Heart left ventricle (tissue), 16 donors: ENCODE measurements at places on chromosomes 5 and 9.

- no peak for DNase-seq
Measured at GRCh38 chr5:95870105-95870672, 47.7 kb upstream of the GLRX start.

- DNase-seq: no peak
Measured at GRCh38 chr5:12292610-12293204, 388.5 kb upstream of the CTNND2 start.

GRCh38 chr5:128483738-128484137, 54.3 kb downstream of the FBN2 start:
- no peak for DNase-seq

GRCh38 chr5:53359916-53360517, 120.4 kb upstream of the FST start:
- DNase-seq: no peak

GRCh38 chr9:5263351-5264218, 32.4 kb downstream of the INSL4 start:
- no peak for DNase-seq

GRCh38 chr5:139783436-139783965, 12.1 kb upstream of the PSD2 start:
- DNase-seq: no peak

DNA sequence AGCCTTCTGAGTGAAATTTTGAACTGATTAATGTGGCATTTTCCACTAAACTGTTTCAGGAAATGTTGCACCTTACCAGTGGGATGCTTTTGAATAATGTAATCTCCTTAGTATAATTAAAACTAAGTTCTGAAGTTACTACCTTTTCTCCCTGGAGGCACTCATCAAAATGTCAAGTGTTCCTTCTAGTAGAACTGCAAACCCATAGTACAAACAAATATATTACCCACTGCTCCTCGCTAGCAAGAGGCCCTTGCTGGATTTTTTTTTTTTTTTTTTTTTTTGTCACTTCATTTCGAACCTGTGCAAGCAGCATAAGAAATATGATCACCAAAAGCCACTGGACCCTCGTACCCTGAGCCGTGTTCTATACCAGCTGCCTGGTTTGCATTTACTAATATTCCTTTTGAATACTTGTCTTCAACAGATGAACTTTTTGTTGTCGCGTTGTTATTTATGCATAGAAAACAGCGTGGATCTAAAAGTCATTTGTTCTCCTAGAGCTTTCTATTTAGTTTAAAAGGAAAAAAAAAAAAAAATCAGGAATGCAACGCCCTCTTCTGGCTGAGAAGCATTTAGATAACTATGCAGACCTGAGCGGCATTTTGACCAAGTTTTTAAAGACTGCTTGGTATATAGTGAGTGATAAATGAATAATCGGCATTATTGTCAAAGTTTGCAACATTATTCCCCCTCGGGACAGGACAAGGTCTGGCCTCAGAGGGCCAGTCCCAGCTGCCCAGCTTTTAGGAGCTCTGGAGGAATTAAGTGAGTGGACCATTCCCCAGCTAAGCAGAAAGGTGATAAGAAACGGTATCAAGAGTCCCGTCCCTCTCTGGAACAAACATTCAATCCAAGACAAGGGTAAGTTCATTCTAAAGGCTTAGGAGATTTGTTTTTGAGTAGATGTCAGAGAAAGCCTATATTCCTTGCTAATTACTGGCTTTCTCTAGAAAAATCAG, 162.5 kb upstream of the KIF2A start:
- DNase-seq: no peak

- DNase-seq: no peak
Measured at GRCh38 chr5:133969654-133970324, 1.4 kb upstream of the C5orf15 start.

DNA sequence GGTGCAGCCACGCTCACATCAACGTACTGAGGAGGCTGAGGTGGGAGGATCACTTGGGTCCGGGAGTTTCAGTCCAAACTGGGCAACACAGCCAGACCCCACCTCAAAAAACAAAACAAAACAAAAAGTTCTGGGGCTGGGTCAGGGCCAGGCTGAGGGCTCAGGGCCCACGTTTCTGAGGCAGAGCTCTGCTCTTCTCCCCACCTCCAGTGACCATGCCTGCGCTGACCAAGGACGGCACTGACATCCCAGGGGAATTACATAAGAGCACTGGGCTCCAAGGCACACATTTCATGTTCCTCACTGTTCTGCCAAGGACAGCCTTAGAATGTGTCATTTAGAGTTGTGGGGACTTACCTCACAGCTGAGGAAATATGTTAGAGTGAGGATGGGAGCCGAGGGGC, 40.4 kb upstream of the TESK1 start:
- DNase-seq: no peak

DNA sequence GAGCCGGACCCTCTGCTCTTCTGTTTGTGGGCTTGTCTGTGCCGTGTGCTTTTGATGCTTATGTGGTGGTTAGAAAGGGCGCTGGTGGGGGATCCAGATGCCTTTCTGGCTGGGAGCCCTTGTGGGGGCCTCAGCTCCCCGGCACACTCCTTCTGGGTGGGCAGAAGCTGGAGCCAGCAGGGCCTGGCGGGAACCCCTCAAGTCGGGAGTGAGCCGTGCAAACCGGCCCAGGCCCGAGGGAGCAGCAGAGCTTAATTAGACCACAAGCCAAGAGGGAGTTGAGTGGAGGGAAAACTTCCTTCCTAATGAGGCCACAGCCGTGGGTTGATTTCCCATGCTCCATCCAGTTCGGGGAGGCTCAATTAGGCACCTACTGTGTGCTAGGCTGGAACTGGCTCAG, 76.0 kb upstream of the RNU6ATAC start:
- no peak for DNase-seq

DNA sequence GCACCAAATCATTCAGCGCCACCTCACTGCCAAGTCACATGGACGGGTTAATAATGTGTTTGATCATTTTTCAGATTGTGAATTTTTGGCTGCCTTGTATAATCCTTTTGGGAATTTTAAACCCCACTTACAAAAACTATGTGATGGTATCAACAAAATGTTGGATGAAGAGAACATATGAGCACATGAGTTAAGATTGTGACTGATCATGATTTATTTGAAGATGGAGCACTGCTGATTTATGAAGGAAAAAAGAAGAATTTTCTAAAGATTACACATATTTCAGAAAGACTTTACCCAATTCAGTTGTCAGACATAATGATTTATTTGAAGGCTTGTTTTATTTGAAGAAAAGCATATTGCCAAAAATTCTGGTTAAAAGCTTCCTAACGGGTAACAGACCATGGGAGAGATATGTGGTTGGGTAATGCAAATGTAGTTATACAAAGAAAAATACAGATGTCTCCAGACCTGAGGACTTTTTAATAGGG, 37.4 kb downstream of the TNFAIP8 start:
- DNase-seq: no peak

DNA sequence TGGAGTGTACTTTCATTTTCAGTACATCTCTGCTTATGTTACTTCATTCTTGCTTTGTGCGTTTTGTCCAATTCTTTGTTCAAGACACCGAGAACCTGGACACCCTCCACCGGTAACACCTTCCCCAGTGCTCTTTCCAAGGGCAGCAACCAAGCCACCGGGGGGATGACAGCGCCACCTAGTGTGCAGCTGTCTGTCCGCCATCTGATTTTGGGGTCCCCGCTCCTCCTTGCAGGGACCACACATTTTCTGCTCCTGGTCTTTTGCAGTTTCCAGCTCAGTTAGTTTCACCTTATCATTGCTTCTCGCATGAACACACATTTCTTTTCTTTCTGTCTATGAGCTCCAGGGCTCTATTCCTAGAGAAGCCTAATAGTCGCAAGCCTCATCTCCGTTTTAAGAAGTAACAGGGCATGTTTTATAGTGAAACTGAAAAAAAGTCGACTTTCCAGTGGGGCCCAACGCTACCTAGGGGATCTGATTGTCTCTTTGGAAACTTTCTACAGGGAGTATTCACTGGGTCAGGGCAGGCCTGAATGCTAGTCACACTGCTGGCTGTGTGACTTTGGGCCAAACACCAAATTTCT, 152.1 kb downstream of the FSTL4 start:
- DNase-seq: no peak

DNA sequence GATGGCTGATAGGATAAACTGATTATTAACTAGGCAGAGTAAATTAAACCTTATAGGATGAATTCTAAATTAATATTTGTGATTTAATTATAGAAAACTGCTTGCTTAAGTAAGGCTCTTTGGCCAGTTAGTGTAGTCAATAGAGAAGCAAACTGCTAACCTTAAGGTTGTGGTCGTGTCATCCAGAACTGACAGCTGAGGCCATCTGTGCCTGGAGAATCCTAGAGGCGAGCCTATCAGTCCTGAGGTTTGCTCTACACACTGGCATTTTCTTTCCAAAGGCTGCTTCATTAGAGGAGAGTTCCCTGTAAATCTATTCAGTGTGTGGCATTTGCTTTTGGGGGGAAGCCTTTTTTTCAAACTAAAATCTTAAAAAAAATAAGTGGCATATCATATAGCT, 169.2 kb downstream of the MEF2C start:
- no peak for DNase-seq

DNA sequence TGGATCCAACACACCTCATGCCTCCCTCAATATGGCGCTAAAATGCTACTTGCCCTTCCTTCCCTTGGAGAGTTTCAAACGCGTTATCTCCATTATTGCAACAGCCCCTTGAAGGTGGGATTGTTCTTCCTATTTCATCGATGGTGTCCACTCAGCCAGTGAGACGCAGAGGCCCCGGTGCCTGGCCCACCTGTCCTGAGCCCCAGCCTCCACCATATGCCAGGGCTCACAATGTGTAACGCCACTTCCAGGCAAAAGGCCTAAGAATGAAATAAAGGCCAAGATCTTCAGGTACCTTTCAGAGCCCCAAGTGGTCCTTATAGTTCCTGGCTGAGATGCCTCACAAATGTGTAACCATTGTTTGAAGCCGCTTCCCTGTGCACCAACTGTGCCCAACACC, 170.7 kb upstream of the PHYKPL start:
- no peak for DNase-seq

- no peak for DNase-seq
Measured at GRCh38 chr9:5892456-5893133, 1.9 kb downstream of the MLANA start.

DNA sequence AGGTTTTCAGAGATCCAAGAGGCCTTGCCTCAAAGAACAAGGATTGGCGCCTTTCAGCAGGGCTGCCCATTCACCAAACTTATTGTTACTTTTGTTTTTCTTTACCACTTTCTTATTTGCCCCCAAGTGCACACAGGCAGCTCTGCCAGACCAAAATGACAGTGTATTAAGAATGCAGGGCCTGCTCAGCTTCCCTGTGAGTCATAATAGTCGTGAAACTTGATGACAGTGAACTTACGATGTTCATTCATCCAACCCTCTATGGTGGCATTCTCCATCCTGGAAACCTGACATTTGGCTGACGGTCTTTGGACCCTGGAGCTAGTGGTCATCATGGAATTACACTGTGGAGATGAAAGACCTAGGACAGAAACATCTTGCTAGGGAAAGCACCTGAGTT, 44.3 kb downstream of the UBE2QL1 start:
- DNase-seq: no peak

DNA sequence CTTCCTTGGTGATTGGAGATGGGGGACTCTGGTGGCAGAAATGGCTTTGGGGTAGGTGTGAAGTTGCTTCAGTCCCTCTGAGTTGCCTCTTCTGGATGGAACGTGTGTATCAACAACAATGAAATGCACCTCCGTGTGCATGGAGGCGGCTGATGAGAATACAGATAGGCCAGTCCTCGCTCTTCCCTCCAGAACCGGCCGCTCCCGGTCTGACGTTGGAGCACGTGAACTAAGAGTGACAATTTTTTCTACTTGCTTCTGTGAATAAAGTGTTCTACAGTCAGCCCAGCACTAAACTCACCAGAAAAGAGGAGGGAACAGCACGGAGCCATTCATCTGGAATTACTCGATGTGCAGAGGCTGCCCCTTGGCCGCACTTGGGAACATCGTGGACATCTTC, 90.7 kb downstream of the ANKRD33B start:
- DNase-seq: no peak

- DNase-seq: no peak
Measured at GRCh38 chr9:97503862-97504210, 2.4 kb downstream of the TMOD1 start.

GRCh38 chr5:141692919-141693725, 11.1 kb upstream of the ARAP3 start:
- no peak for DNase-seq

GRCh38 chr5:107812570-107813141, 141.9 kb upstream of the EFNA5 start:
- peak; percentile 69 for DNase-seq

GRCh38 chr9:113343732-113344231, 3.7 kb upstream of the WDR31 start:
- DNase-seq: peak; percentile 89

- DNase-seq: no peak
Measured at GRCh38 chr9:134152022-134152448, 12.3 kb downstream of the RNU6ATAC start.

DNA sequence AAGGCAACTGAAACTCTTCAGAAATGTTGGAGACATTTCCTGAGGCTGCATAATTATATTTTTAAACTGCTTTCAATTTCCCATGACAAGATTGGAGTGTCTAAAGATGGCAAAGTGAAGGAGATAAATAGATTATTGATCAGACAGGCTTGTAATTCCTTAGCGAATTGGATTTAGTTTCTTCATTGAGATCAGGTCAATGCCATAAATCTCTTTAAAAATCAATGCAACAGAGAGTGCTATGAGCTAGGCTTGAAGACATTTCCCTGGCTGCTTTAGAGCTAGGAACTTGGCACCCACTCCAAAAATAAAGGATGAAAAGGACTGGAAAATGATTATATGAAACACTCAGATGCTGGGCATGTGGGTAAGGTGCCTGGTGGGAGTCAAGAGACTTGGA, 828.4 kb downstream of the TLR4 start:
- no peak for DNase-seq

GRCh38 chr5:131481569-131481968, 153.5 kb downstream of the RAPGEF6 start:
- DNase-seq: no peak

- DNase-seq: no peak
Measured at GRCh38 chr9:91359734-91360470, 1.8 kb downstream of the AUH start.

DNA sequence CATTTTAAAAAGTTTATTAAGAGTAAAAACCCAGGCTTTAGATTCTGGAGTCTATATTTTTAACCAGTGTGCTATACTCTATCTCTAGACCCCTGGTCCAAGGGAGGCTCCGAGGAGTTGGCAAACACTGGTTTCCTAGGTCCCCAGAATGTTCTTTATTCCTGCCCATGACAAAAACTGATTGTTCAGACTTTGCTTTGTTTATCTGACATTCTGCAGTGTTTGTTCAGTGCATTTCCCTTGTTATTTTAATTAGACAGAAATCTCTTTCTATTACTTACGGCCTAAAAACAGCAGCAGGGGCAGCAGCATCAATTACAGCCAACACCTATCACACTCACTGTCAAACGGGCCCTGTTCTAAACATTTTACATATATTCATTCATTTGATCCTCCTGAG, 2011.6 kb upstream of the WWC1 start:
- DNase-seq: no peak

- DNase-seq: no peak
Measured at GRCh38 chr9:121885345-121885901, 207.7 kb downstream of the TTLL11 start.
